ENCODE measurements at places on chromosomes 5 and 9.

- no peak for DNase-seq
These were observed 16.5 kb upstream of the ISCA1 start for GRCh38 chr9:86298873-86299272.

GRCh38 chr5:154145268-154145667 lies 45.3 kb upstream of the GALNT10 start:
- no peak for DNase-seq

- no peak for DNase-seq
These were observed 99.8 kb downstream of the TLE4 start for GRCh38 chr9:79671558-79671957.

DNA sequence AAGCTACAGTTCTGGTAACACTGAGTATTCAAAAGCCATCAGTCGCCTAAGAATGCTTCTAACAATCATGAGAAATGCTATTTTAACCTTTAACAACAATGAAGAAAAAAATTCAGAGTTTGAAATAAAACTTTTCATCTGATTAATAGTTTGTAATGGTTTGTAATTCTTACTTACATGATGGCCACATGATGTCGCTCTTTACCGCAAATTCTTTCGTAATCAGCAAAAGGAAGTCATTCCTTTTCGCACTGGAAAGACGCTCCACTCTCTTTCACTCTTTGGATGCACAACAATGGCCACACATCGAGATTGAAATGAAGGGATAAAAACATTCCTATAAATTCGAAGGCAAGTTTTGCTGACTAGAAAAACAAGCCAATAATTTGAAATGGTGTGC lies at the start of gene PCDHA7:
PCDHA7 (plus strand) TSS at position 277 of the 400 bp plus-strand sequence; CDS start at position 392, 115 bp downstream.
- no peak for DNase-seq

DNA sequence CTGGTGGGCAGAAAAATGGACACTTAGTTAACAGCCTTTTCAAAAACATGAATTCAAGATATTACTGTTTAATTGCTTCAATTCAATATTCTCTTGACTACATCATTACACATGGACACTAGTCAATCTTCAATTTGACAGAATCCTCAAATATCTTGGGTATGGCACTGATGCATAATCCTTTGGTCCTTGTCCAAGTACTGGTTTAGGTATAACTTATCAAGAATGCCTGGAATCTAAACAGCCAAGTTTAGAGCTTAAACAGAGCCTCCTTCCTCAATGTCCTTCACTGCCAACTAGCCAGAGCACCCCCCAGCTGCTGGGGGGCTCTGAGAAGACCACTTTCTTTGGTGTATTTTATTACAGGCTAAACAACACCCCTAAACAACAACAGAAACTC lies 61.6 kb upstream of the ERCC6L2 start:
- no peak for DNase-seq

DNA sequence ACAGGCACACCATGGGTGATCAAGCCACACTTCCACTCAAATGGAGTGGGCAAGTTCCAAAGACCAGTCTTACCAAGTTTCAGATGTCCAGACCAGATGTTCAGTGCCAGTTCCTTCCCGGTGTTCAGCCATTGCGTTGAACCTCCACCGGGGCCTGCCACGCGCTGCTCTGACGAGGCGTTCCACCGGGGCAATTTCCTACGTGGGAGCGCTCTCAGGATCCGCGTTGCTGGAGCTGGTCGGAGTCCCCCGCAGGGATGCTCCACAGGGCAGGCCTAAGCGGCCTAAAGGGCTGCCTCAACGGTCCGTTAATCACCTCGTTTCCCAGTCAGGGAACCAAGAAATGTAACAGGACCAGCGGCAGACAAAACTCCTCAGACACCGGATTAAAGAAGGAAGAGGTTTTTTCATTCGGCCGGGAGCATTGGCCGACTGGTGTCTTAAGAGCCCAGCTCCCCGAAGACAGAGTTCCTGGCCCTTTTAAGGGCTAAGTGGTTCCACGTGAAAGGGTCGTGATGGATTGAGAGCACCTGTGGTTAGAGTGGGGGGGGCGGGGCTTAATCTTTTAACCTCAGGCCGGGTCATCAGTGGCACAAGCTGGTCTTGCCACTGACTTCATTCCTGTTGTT lies 35.7 kb upstream of the PPP1R26 start:
- no peak for DNase-seq

DNA sequence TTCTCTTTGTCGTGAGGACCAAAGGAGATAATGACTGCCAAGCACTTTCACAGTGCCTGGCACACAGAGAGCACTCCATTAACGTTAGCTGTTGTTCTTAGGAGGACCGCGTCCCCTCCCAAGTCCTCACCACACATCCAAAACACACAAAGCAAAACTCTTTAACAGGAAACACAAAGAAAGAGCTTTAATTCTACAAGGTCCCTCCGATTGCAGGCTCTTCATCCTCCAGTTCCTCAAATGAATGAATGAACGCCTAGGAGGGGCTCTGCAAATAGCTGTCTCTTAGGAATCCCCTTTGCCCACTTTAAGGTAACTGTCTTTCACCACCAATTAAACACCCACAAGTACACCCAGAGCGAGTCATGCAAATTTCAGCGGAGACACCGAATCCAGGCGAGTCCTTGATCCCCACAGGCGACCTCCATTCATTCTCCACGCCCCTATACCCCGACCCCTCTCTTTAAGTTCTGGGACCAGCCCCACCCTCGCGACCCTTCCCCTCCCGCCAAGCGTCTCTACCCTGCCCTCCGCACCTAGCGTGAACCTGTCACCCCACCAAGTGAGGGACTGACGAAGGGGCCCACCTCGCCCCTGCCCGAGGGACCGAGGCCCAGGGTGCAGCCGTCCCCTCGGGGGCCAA lies 644 bp downstream of the TSC1 start:
- DNase-seq, result no peak

GRCh38 chr5:170451747-170452365 lies 52.0 kb upstream of the KCNIP1 start:
- DNase-seq, result no peak

All from KG1 (cell line).